Type B pancreatic cell (in vitro differentiated cells): ENCODE measurements at places on chromosomes 3 and 15.

DNA sequence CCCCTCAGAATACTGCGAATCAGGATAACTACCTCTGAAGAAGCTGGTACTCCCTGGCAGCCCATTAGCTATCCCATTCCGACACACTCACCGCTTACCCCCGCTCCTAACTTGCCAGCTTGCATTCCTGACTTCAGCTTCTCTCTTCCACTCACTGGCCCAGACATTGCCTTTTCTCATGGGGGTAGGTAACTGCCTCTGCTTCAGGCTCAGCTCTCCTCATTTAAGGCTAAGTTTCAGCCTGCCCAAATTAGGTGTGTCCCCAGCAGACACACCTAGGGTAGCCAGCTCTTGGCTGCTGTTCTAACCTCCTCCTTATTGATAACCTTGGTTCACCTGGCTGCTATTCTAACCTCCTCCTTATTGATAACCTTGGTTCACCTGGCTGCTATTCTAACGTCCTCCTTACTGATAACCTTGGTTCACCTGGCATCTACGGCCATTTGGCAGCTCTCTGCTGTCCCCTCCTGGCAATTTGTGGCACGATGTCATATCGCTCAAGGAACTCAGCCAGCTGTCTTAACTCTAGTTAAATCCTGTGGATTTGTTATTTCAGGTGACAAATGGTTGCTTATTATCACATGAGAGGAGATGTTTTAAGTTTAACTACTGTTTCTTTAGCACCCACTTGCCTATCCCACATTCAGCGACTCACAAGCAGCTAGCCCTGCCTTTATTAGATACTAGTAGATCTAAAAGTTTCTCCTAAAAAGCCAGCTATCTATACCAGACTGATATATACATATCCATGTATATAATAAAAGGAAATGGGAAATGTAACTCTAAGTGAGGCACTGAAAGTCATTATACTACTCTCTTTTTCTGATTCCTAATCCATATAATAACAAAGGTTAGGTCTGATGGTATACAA, 106.5 kb upstream of the ACP3 start:
- no peak for DNase-seq

GRCh38 chr3:101453961-101454360, 59.1 kb downstream of the SENP7 start:
- DNase-seq = no peak

- no peak for DNase-seq
Observed at GRCh38 chr3:154850921-154851320, 229.2 kb upstream of the MME start.

DNA sequence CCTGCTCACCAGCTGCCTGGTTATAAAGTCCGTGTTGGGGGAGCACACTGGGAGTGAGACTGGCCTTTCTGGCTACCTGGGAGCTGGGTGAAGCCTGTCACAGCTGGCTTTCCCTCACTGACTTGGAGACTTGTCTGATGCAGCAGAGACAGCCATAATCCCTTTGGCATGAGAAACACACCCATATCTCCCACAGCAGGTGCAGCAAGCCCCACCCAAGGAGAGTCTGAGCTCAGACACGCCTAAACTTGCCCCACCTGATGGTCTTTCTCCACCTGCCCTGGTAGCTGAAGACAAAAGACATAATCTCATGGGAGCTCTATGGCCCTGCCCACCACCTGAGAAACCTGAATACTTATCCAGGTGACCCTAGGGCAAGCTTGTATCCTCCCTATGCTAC, 54.8 kb downstream of the NMD3 start:
- no peak for DNase-seq

DNA sequence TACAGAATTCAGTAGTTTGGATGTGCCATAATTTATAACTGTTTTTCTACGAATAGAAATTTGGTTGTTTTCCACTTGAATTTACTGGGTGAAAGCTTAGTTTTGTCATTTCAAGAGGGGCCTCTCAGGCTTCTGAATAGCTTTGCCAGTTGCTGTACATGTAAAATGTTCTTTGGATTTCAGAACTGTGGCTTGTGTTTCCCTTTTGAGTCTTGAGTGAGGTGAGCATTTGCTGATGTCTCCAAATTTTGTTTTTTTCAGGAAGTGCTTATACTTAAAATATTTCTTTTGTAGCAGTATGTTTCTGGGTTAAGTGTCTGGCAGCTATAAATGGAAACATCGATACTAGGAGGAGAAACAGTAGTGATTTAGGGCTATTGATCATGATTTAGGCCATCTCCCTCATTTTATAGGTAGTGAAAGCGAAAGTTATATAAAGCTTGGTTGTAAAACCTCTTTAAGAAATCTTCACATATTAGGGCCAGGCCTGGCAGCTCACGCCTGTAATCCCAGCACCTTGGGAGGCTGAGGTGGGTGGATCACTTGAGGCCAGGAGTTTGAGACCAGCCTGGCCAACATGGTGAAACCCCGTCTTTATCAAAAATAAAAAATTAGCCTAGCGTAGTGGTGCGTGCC, 9.2 kb upstream of the TRAK1 start:
- no peak for DNase-seq

- no peak for DNase-seq
Observed at GRCh38 chr3:48502728-48503168, 1.2 kb downstream of the SHISA5 start.

DNA sequence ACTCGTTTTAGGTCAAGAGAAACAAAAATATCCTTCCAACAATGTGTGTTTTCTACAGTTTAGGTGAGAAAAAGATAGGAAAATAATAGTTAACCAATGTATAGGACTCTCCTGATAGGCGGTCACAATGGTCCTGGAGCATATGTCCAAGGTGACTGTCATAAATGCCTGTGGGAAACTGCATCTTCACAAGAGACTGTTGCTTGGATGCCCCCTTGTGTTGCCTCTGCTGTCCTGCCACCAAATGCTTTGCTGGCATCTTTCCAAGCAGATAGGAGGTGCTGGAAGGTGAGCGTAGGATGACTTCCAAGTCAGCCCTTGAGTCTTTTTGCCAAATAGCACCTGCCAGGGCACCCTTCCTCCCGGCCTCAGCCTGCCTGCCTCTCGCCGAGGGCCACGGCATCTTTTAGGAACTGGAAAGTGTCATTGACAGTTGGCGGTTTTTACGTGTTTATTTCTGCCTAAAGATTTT, 24.1 kb upstream of the SACM1L start:
- no peak for DNase-seq

GRCh38 chr15:78565951-78566774, 843 bp downstream of the CHRNA5 start:
- no peak for DNase-seq

- no peak for DNase-seq
Observed at GRCh38 chr3:156256256-156256655, 135.9 kb downstream of the KCNAB1 start.
